ENCODE measurements at places on chromosomes 6 and 20.

GRCh38 chr6:168018664-168019063 lies 21.2 kb downstream of the KIF25 start:
- DNase-seq: no peak

DNA sequence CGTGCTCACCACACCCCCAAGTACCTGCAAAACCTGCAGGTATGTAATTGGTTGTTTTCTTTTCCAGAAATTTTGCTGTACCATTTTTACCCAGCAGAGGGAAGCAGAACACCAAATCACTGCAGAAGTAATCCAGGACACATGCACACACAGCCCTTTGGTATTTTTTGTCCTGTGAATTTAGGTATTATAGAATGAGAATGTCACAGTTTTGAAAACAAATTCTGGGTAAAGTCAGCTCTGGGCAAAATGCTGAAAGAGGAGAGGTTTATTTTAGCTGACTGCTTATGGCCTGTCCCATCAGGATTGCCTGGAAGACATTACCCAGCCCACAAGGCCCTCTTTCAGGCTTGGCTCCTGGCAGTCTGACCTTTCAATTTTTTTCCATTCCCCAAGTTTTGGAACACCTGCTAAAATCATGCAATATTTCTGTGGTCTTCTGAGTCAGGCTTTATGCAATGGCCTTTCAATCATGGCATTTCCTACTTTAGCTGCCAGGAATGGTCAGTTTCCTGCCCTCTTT lies 3.5 kb upstream of the EFHC1 start:
- DNase-seq: peak; percentile 63

DNA sequence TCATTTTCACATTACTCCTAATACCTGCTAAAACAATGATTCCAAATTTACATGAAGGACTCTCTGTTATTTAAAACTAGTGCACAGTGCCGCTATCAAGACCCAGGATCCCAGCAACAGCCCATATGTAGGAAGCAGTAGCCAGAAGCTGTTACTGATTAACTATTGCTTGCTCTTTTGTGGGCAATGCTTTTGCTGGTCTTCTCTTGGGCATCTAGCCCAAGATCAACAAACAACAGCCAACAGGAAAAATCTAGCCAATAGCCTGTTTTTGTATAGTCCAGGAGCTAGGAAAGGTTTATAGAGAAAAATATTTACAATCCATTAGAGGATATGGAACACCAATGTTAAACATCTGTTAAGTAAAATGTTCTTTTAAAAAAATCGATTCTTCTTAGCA lies 22.1 kb upstream of the TENT5A start:
- no peak for DNase-seq

GRCh38 chr6:12393100-12393499 lies 102.9 kb downstream of the EDN1 start:
- no peak for DNase-seq

- DNase-seq: no peak
Observed at GRCh38 chr6:142355520-142356174, 53.8 kb downstream of the ADGRG6 start.

GRCh38 chr6:156864557-156864956 lies 87.4 kb downstream of the ARID1B start:
- no peak for DNase-seq

- no peak for DNase-seq
Observed at GRCh38 chr20:39534846-39535245, 572.7 kb downstream of the DHX35 start.

- no peak for DNase-seq
Observed at GRCh38 chr6:11232770-11233626, 530 bp upstream of the NEDD9 start.

DNA sequence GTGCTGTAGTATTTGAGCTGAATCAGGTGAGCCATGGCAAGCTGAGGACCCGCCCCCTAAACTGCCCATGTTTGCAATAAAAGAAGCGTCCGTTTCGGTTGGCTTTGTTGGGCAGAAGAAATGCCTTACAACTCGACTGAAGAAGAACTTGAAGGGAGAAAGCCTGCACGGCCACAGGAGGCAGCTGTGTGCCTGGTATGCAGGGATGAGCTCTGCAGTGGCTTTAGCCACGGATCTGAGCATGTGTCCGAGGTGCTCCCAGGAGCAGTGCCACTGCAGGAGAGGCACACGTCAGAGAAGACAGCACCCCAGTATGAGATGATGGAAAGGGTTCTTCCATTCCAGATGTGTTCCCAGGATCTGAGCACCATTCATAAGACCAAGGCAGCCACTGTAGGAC lies 23.5 kb downstream of the KIZ start:
- no peak for DNase-seq

GRCh38 chr6:45400021-45400420 lies 22.3 kb upstream of the SUPT3H start:
- DNase-seq: no peak

GRCh38 chr20:49785149-49785851 lies 27.3 kb upstream of the SLC9A8 start:
- DNase-seq: no peak

DNA sequence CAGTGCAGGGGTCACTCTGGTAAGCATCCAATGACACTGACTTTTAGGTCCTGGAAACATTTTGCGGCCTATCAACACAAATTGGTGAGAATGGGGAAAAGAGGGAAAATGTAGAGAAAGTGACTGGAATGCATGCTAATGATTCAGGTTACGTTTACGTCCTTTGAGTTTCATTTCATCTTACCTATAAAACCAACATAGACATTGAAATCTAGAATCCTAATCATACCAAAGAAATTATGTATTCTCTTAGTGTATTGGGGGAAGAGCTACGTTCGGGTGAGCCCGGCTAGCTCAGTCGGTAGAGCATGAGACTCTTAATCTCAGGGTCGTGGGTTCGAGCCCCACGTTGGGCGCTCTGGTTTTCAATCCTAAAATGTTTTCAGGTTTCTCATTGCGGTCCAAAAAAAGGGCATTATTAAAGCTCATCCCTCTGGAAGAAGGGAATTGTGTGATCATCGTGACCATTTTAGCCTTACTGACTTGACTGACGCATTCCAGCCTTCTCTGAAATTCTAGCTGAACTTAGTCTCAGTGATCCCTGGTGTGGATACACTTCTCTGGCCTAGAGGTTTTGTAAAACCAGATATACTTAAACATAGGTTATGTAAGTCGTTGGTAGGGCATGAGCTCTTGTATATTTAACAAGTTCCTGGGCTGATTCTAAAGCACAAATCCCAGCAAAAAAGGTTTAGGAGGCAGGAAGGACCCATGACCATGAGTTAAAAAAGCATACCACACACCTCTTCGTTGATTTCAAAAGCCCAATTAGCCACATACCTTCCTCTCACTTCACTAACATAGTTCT lies 18.3 kb downstream of the HMGN4 start:
- DNase-seq: no peak

DNA sequence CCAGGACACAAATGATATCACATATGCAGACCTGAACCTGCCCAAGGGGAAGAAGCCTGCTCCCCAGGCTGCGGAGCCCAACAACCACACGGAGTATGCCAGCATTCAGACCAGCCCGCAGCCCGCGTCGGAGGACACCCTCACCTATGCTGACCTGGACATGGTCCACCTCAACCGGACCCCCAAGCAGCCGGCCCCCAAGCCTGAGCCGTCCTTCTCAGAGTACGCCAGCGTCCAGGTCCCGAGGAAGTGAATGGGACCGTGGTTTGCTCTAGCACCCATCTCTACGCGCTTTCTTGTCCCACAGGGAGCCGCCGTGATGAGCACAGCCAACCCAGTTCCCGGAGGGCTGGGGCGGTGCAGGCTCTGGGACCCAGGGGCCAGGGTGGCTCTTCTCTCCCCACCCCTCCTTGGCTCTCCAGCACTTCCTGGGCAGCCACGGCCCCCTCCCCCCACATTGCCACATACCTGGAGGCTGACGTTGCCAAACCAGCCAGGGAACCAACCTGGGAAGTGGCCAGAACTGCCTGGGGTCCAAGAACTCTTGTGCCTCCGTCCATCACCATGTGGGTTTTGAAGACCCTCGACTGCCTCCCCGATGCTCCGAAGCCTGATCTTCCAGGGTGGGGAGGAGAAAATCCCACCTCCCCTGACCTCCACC lies 42.2 kb downstream of the SIRPA start:
- DNase-seq: no peak

GRCh38 chr6:159461266-159461665 lies 231.8 kb downstream of the SOD2 start:
- DNase-seq: no peak

GRCh38 chr6:168722397-168722796 lies 281.4 kb downstream of the SMOC2 start:
- no peak for DNase-seq

DNA sequence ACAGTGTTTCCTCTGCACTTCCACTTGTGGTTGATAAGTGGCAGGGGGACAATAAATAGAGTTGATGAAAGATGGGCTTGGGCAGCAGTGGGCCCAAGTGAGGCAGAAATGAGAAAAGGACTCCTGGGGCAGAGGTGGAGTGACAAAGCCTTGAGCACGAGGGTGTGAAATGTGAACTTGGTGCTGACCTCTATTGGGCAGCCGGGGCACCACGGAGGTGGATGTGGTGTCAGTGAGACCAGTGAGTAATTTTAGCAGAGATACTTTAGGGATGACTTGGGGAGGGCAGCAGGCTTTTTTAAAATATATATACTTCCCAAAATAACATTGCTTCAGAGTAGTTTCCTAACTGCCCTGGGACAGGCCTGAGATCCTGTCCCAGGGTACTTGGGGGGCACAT lies 30.6 kb upstream of the MYLK2 start:
- DNase-seq: no peak

- DNase-seq: no peak
Observed at GRCh38 chr20:14826543-14827313, 489.3 kb upstream of the FLRT3 start.

- DNase-seq: no peak
Observed at GRCh38 chr6:44480097-44480541, 92.6 kb downstream of the CDC5L start.

GRCh38 chr20:61686051-61686936 lies 379.4 kb downstream of the TAF4 start:
- DNase-seq: no peak

DNA sequence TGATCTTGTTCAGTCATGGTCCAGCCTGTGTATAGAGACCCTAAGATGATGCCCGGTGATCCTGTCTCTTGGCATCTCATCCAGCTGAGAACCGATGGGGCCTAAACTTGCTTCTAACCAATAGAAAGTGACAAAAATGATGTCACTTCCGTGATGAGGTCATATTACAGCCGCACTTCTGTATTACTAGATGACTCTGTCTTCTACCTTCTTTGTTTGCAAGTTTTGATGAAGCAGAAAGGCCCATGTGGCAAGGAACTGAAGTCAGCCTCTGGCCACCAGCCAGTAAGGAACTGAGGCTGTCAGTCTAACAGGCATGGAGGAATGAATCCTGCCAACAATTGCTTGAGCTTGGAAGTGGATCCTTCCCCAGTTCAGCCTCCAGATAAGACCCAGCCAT lies 32.8 kb upstream of the HLA-C start:
- DNase-seq: no peak

DNA sequence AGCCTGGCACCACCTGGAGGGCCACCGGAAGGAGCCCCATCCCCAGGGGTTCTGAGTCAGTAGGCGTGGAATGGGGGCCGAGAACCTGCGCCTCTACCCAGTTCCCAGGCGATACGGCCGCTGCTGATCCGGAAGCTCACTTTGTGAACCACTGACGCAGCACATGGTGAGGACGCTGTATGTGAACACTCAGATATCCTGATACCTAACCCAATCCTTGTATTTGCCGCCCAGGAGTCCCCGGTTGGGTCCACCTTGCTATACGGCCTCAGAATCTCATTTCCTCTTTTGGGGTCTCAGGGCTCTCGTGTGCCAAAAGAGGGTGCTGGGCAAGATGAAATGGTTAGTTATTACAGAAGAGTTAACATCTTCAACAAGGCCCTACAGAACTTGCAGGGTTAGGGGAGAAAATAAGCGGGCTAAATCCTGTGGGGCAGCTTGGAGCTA lies 604 bp upstream of the RAB5IF start:
- peak; percentile 58 for DNase-seq

- DNase-seq: no peak
Observed at GRCh38 chr20:24806705-24807676, 142.1 kb upstream of the CST7 start.

DNA sequence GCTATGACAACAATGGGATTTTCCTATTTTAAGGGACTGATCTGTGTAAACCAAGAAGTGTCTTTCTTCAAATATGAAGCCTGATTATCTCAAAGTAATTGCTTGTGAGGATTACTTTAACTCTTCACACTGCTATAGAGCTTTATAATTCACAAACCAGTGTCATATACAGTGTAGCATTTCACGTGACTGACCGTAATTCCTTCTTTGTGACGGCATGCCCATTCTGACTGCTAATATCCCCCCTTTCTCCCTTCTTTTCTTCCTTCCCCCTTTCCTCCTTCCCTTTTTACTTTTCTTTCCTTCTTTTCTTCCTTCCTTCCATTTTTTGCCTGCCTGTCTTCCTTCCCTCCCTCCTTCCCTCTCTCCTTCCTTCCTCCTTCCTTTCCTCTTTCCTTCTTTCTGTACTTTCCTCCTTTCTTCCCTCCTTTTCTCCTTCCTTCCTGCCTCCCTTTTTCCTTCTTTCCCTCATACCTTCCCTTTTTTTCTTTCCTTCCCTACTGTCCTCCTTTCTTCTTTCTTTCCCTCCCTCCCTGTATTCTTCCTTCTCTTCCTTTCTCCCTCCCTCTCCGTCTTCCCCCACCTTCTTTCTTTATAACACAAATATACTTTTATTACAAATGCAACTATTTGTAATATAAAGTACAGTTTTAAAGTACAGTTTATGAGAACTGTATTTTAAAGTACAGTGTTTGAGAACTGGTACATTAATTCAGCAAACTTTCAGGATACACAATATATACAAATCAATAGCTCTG lies 75.0 kb upstream of the EXOC2 start:
- DNase-seq: no peak

GRCh38 chr20:35578469-35578868 lies 36.6 kb downstream of the ERGIC3 start:
- no peak for DNase-seq

DNA sequence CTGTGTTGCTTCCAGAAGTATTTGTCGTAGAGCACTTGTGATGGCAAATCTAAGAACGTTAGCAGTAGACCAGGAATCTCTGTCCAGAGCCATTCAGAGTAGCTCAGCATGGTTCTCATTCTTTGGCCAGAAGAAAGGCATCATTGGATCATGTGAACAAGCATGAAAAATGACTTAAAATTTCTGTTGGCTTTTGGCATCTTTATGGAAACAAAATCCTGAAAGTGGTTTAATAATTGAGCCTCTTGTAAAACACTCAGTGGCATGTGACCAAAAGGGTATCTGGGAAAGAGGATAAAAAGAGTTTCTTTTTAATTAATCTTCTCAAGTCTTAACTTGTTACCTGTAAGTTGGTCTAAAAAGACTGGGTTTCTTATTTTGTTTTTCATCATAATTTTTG lies 55.2 kb downstream of the PTPN1 start:
- no peak for DNase-seq
